ENCODE measurements at places on chromosomes 5 and 9.

DNA sequence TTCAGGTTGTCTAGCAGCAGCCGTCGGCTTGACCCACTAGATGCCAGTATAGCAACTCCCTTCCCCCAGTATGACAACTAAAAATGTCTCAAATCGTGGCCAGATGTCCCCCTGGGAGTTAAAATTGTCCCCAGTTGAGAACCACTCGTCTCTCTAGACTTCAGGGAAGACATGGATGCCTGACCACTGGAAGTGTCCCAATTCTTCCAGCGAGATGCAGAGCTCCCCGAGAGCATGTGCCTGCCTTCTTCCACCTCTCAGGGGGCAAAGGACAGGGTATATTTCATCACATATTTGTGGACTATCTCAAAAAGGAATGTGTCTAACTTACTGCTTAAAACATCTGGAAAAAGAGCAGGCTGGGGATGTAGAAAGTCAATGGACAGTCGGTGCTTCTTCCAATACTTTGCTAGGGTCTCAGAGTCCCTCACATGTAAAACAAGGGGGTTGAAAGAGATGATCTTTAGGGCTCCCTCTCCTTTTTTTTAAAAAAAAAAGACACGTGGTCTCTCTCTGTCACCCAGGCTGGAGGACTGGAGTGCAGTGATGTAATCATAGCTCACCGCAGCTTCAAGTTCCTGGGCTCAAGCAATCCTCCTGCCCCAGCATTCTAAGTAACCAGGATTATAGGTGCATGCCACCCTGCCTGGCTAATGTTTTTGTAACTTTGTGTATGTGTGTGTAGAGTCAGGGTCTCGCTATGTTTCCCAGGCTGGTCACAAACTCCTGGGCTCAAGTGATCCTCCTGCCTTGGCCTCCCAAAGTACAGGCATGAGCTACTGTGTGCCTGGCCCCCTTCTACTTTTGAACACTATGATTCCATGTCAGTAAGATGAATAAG is 190.6 kb downstream of the DAB2IP start:
- DNase-seq: no peak

GRCh38 chr5:52950686-52951085 is 38.5 kb upstream of the ITGA2 start:
- DNase-seq: no peak

DNA sequence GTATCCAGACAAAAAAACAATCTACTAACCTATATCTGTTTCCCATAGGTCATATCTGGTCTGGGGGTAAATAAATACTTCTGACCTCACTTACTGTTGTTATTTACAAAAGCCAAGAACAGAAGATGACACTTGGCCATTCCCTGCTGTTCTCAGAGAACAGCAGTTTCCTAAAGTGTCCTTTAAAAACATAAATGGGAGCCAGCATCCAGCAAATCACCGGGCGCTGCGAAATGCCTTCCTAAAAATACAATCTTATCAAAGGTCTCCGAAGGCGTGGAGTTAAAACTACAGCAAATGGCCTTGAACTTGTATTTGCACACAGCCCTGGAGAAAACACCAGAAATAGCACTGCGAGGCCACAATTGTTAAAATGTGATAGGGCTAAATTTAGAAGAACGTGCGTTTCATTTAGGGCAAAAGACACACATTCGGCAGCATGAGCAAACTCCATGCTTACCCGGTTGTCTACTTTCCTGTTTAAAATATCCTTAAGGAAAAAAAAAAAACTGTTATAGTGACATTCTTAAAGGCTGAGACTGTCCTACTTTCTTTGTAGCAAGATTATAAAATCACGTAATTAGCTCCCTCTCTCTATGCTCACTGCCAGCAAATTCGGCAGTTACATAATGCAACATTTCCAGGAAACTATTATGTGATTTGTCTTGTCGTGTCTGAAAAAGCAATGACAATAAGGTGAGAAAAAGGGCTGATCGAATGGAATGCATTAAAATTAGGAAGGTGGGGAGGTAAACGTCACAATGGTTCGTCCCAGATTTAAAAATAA is 1.5 kb downstream of the NFIL3 start:
- no peak for DNase-seq

DNA sequence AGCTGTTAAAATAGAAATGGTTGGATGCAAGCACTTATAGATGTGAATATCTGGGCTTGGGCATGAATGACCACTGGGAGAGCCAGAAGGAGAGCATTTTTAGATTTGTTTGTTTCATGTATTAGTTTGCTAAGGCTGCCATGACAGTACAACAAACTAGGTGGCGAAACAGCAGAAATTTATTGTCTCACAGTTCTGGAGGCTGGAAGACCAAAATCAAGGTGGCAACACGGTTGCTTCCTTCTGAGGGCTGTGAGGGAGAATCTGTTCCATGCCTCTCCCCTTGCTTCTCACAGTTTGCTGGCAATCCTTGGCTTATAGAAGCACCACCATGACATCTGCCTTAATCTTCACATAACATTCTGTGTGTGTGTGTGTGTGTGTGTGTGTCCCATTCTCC is 20.2 kb upstream of the CDC23 start:
- DNase-seq: no peak

GRCh38 chr5:136518814-136519213 is 153.5 kb upstream of the TRPC7 start:
- no peak for DNase-seq

GRCh38 chr9:16925426-16925825 is 55.0 kb upstream of the BNC2 start:
- no peak for DNase-seq

Measured in NCI-H187 treated with DMSO at 0.1 percent for 48 hours (cell line).